Endodermal cell (in vitro differentiated cells): ENCODE measurements at places on chromosomes 6 and 20. TPM values are rescaled to one million over a fixed set of nuclear protein-coding genes. Genes with fewer than 3 reads are reported as not detected.

CYP24A1 gene
- 0.13 TPM in 1 of 2 replicates, not detected in the other for total RNA-seq

HLA-G gene
- total RNA-seq, result 0.72 and 1.1 TPM in 2 replicates

SYNDIG1 gene
- total RNA-seq, result 3.8 and 5.5 TPM in 2 replicates

CMTR1 gene
- 74.0 to 91.6 TPM (median 90.0 TPM) in 3 replicates for total RNA-seq

CTSZ gene
- total RNA-seq, result 53.2 and 55.9 TPM in 2 replicates

CDH22 gene
- 0.11 to 0.28 TPM (median 0.22 TPM) in 3 replicates for total RNA-seq

PDE7B gene
- 0.06 TPM in 1 of 3 replicates, not detected in the others for total RNA-seq

CST2 gene
- 1.2 TPM in 1 of 3 replicates, not detected in the others for total RNA-seq

ADGRF5 gene
- not detected in 3 replicates for total RNA-seq

TFB1M gene
- total RNA-seq, result 36.8 and 43.0 TPM in 2 replicates

TREM1 gene
- not detected in 3 replicates for total RNA-seq

TXNDC5 gene
- total RNA-seq, result 42.5 and 47.9 TPM in 2 replicates

VEGFA gene
- 141 and 163 TPM in 2 replicates for total RNA-seq

MDFI gene
- total RNA-seq, result 52.7 and 55.1 TPM in 2 replicates

CLPSL2 gene
- total RNA-seq, result 1.2 to 2.1 TPM in 2 of 3 replicates, not detected in the other

CAGE1 gene
- 0.11 and 0.22 TPM in 2 replicates for total RNA-seq

CCN6 gene
- total RNA-seq, result not detected in 3 replicates

FAM120B gene
- 17.3 to 29.6 TPM (median 27.5 TPM) in 3 replicates for total RNA-seq

MGME1 gene
- total RNA-seq, result 31.2 and 31.7 TPM in 2 replicates

MCHR2 gene
- not detected in 3 replicates for total RNA-seq

FAXC gene
- total RNA-seq, result 8.8 and 10.6 TPM in 2 replicates

MROH8 gene
- 2.2 to 2.8 TPM (median 2.5 TPM) in 3 replicates for total RNA-seq

BYSL gene
- 12.3 to 34.4 TPM (median 29.4 TPM) in 3 replicates for total RNA-seq

SPACA1 gene
- not detected in 2 replicates for total RNA-seq

OPRM1 gene
- not detected in 3 replicates for total RNA-seq

HLA-DQB1 gene
- 1.5 to 4.4 TPM (median 2.2 TPM) in 3 replicates for total RNA-seq

AVP gene
- not detected in 3 replicates for total RNA-seq

LY6G6F gene
- total RNA-seq, result not detected in 3 replicates

COL19A1 gene
- total RNA-seq, result 0.19 to 1.6 TPM (median 1.4 TPM) in 3 replicates

FAM217A gene
- total RNA-seq, result not detected in 2 replicates
